Activated naive CD4-positive, alpha-beta T cell (primary cell): ENCODE measurements at places on chromosomes 2 and 18.

GRCh38 chr2:130850788-130851623 lies 14.3 kb downstream of the ARHGEF4 start:
- DNase-seq, result no peak

GRCh38 chr2:160076914-160077313 lies 14.5 kb upstream of the PLA2R1 start:
- DNase-seq, result no peak

- no peak for DNase-seq
Observed at GRCh38 chr2:103008586-103008985, 246.8 kb downstream of the TMEM182 start.

GRCh38 chr18:8011361-8011760 lies 444.2 kb downstream of the PTPRM start:
- DNase-seq, result no peak

DNA sequence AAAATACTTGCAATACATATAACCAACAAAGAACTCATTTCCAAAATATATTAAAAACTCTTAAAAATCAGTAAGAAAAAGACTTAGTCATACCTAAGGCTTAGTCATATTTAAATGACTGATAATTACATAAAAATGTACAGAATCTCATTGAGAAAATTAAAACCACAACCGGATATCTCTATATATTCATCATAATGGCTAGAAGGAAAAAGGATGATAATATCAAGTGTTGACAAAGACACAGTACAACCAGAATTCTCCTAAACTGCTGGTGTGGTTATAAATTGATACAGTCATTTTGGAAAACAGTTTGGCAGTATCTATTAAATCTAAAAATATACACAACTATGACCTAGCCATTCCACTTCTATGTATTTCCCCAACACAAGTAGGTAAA lies 27.1 kb upstream of the IHH start:
- DNase-seq, result no peak

DNA sequence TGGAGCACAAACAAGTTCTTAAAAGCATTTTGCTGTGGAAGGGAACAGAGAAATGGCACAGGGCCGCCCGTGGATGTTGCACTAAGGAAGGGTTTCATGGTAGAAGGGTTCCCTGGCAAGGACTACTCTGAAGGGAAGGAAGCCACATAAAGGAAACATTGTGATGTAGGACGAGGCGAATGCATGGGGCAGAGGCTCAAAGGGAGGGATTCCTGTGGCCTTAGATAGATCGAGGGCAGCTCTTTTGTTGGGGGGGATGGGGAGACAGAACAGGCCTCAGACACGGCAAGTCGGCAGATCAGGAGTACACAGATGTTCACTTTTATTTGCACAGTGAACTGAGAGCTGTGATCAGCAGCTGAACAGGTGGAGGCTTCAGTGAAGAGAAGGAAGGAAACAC lies 205.4 kb downstream of the SNTG2 start:
- DNase-seq, result no peak

GRCh38 chr18:518081-518480 lies 17.6 kb upstream of the COLEC12 start:
- DNase-seq, result no peak

DNA sequence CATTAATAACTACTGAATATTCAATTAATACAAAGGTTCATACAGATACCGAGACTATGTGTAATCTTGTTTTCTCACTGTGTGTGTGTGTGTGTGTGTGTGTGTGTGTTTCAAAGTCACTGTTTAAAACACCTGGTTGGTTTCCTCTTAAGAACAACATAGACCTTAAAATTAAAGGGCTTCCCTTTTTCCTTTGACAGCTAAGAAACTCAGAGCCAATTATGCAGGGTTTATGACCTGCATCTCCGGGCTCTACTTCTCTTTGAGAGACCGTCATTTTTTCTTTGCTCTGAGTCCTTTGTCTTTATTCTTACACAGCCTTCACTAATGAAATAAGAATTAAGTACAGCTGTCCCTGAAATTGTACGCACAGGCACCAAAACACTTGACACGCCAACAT lies 145.6 kb downstream of the HDAC4 start:
- DNase-seq, result no peak

DNA sequence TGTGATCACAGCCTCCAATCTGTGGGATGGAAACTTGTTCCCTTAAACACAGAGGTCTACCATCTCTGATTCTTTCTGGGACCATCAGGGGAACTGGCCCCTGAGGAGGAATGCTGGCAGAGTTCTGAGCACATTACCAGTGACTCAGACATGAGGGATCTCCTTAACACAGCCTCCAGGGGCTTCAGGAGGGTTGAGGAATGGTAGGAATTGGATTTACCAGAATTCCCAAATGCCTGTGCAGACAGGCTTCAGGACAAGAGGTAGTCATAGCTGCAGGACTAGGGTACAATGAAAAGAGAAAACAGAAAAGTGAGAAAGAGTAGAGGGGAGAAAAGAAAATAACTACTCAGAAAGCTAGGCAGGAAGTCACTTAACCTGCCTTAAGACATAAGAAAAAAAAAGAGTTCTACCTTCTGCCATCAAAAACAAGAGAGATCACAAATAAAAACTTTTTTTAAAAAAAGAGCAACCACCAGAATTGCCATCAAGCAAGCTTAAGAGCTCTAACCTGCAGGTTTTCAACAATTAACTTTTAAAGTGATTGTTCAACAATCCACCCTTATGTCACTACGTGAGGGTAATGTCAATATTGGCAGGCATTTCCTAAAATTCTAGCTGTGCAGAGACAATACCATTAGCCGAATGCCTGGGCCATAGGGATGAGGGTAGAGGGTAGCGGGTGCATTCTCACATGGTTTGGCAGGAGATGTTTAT lies 524.4 kb downstream of the BCL11A start:
- no peak for DNase-seq

- DNase-seq, result no peak
Observed at GRCh38 chr18:45654677-45655076, 39.4 kb downstream of the SLC14A2 start.

DNA sequence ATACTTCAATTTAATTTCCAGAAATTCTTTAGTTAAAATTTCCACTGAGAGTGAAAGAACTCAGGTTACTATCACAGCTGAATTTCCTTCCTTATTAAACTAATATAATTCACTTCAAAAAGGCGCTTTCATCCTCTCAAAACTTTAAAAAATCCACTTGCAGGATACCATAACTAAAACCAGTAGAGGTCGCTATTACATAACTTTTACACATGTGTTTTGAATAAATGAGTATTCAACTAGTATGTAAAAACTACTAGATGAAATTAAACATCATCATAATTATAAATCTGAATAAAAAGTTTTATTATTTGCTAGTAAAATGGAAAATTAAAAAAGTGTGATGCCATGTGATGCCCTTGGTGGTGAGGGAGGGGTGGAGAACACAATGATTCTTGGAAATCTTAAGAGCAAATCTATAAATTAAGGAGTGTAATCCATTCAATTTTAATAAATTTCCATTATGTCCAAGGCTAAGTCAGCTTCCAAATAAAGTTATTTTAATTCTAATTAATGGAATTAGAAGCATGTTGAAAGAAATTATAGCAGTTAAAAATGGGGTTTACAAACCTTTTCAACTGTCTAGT lies 61.4 kb downstream of the SOS1 start:
- no peak for DNase-seq

DNA sequence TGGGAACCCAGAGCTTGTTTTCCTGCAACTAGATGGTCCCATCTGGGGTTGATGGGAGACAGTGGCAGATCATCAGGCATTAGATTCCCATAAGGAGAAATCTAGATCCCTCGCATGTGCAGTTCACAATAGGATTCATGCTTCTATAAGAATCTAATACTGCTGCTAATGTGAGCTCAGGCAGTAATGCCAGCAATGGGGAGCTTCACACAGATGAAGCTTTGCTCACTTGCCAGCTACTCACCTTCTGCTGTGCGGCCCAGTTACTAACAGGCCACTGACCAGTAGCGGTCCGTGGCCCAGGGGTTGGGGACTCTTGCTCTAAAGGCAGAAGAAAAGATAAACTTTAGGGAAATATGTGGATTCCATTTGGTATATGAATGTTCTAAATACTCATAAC lies 192.9 kb downstream of the AFF3 start:
- DNase-seq, result no peak

- no peak for DNase-seq
Observed at GRCh38 chr2:229301237-229301636, 30.1 kb upstream of the PID1 start.

- DNase-seq, result no peak
Observed at GRCh38 chr2:199202964-199203363, 254.8 kb downstream of the SATB2 start.

- no peak for DNase-seq
Observed at GRCh38 chr2:46801731-46802664, 113.6 kb downstream of the MCFD2 start.

DNA sequence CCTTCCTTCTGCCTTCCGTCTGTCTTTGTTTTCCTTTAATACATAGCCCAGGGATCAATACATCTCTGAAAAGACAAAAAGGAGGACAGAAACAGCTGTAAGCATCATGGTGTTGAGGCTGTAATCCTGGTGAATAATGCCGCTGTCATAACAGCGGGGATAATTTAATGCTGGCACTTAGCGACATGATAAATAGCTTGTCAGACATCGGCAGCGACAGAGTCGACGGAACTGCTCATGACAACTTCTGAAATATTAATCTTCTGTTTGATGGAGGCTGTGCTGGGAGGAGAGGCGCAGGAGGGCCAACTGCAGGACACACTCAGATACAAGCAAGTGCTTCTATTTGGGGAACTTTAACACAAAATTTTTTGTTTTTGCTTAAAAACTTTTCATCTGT lies 602.2 kb downstream of the GALR1 start:
- DNase-seq, result no peak

DNA sequence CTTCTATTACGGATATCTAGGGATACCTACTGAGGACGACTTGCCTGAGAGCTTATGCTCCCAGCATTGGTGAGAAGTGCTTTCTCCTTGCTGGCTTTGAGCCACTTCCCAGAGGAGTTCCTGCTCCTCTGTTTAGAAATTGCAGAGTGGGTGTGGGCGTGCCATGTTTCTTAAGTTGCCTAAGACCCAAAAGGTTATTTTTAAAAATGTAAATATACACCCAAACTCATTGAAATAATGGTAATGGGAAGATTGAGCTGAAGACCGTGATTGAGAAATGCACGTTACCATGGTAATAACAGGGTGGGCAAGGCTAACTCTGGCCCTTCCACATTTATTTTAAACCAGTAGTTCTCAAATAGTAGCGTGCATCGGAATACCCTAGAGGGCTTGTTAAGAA lies 17.2 kb upstream of the TMEM200C start:
- no peak for DNase-seq

DNA sequence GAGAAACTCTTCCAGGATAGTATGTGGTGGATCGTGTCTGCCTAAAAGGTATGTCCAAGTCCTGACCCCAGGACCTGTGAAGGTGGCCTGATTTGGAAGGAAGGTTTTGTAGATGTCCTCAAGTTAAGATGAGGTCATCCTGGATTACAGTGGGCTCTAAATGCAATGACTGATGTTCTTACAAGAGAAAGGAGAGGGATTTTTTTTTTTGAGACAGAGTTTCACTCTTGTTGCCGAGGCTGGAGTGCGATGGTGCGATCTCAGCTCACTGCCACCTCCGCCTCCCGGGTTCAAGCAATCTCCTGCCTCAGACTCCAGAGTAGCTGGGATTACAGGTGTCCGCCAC lies 19.9 kb downstream of the MBP start:
- no peak for DNase-seq

DNA sequence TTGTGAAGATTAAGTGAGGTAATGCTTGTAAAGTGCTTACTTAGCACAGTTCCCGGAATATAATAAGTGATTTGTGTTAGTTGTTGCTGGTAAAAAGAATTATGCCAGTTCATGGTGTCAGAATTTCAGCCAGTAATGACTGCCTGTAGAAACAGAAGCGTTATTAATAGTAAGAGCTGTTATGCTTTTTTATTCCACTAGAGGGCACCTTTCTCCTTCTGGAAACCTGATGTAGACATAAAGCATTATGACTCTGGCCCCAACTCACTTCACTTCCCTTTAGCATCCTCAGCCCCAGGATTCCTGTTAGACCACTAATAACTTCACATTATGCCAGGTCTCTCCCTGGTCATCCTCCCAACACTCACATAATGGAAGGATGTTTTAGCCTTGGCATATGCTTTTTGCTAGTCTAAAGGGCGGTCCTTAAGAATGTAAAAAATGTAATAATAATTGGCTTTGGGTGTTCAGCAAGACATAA lies 34.9 kb downstream of the C18orf54 start:
- DNase-seq, result no peak

DNA sequence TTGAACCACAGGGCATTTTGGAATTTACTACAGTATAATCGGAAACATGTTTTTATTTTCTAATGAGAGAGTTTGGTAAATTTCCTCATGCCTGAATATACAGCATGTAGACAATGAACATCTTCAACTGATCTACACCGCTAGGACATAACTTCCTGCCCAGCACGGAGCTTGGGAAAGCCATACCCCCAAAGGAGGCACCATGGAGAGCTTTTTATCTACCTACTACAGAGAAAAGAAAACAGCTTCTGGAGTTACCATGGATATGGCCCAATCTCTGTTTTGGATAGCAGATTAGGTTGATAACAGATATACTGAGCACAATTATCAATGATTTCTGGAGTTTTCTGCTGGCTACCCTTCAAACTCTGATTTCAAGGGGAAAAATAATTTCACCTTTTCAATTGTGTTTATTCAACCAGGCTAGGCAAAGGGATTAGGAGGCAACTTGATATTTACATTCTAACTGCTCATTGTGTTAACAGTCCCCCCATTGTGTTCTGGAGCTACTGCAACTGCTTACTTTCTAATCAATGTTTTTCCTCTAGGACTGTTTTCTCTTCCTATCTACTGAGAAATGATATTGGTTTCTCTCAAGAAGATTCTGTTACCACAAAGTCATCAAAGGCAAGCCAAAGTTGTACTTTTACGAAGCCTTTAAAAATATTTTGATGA lies 123.0 kb upstream of the ARHGAP28 start:
- no peak for DNase-seq

DNA sequence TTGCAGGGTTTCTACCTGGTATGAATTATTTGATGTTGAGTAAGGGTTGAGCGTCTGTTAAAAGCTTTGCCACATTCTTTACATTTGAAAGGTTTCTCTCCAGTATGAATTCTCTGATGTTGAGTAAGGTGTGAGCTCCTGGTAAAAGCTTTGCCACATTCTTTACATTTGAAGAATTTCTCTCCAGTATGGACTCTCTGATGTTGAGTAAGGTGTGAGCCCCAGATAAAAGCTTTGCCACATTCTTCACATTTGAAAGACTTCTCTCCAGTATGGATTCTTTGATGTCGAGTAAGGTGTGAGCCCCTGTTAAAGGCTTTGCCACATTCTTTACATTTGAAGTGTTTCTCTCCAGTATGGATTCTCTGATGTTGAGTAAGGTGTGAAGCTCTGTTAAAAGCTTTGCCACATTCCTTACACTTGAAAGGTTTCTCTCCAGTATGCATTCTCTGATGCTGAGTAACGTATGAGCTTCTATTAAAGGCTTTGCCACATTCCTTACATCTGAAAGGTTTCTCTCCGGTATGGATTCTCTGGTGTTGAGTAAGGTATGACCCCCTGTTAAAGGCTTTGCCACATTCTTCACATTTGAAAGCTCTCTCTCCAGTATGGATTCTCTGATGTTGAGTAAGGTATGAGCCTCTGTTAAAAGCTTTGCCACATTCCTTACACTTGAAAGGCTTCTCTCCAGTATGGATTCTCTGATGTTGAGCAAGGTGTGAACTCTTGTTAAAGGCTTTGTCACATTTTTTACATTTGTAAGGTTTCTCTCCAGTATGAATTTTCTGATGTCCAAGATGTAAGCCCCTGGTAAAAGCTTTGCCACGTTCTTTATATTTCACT lies 27.1 kb downstream of the ZNF519 start:
- no peak for DNase-seq
